ENCODE measurements at places on chromosomes 2 and 18.

- DNase-seq, result no peak
Measured at GRCh38 chr18:58455314-58456188, 173.3 kb downstream of the ALPK2 start.

GRCh38 chr18:54671291-54671881 lies 80.3 kb downstream of the DYNAP start:
- DNase-seq, result peak; percentile 55

GRCh38 chr2:153214337-153214736 lies 264.2 kb downstream of the RPRM start:
- no peak for DNase-seq

GRCh38 chr18:3069671-3070433 lies 56.9 kb upstream of the LPIN2 start:
- no peak for DNase-seq

GRCh38 chr2:76953733-76954347 lies 568.3 kb downstream of the LRRTM4 start:
- peak; percentile 83 for DNase-seq

DNA sequence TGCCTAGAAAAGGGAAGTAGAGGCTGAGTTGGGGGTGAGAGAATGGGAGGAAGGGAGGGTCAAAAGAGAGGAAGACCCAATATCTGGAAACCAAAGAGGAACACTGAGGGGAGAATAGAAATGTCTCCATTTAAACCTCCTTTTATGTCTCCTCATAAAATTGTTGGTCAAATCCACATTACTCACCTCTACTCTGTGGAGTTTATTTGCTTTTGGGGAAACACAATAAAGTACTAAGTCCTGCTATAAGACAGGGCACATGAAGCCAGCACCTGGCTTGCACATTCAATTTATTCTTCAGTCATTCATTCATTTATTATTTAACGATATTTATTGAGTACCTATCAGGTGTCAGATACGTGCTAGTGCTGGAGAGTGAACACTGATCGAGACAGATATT lies 60.3 kb upstream of the NFE2L2 start:
- DNase-seq, result no peak

GRCh38 chr18:22710673-22711191 lies 222.4 kb upstream of the RBBP8 start:
- DNase-seq, result no peak

DNA sequence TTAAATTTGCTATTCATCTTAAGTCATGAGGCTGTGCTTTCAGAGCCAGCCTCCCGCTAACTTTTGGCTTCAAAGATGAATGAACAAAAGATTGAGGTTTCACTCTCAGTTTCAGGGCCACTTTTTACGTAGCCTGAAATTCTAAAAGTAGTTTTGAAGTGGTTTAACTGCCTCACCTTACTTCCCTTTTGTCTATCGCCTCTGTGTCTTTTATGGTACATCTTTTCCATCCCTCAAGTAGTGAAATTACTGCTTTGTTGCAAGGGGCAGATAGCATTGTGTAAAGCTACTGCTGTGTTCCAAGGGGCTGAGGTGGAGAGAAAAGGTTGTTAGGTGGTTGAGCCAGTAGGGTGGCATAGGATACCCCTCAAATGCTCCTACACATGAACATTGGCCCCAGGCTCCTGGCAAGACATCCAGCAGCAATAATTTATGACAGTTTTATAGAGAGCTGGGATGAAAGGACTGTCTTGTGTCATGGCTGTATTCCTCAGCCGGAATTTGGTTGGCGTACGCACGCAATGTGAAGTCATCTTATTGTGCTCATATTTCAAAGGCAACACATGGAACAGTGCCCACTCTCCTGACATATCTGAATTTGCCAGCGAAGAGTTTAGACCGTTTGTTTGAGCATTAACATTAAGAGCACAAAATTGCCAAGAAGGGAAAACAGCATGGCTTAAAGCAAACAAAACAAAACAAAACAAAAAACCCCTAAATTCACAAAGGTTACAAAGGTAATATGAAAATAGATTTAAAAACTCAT lies 32.2 kb downstream of the QPCT start:
- no peak for DNase-seq

GRCh38 chr2:207616185-207616584 lies 9.0 kb downstream of the METTL21A start:
- no peak for DNase-seq

- DNase-seq, result no peak
Measured at GRCh38 chr2:128682729-128683284, 364.1 kb upstream of the HS6ST1 start.

- no peak for DNase-seq
Measured at GRCh38 chr2:239433777-239434403, 33.1 kb upstream of the HDAC4 start.

DNA sequence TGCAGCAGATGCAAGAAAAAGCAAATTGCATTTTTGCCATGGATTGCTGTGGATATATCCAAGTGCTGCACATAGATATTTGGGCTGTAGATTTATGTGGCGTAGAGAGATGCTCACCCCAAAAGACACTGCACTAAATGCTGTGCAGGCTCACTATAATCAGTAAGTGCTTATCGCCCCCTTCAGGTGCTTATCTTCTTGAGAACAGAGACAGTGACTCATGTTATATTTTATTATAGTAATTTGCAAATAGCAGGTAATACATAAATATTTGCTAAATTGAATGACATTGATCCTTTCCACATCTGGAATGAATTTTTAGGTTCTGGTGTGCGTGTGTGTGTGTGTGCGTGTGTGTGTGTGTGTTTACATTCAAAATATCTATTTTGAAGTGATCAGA lies 36.8 kb upstream of the PLEKHM3 start:
- DNase-seq, result peak; percentile 28

DNA sequence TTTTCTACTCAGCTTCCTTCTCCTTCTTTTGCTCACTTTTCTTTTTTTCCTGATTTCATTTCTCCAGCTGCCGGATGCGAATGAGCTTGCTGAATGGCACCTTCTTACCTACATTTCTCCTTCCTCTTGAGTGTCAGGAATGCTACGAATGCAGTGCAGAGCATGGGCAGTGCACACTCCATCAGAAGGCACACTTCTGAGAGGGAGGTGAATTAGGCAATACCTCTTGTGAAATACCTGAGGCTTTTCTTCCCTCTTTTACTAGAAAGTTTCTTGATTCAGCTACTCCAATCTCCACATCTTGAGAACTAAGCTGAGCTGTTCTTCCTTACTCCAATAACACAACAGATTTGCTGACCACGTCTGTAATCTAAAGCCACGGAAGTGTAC lies 51.1 kb downstream of the PLEKHM3 start:
- DNase-seq, result no peak

- DNase-seq, result no peak
Measured at GRCh38 chr2:235930701-235931100, 237.5 kb downstream of the GBX2 start.

DNA sequence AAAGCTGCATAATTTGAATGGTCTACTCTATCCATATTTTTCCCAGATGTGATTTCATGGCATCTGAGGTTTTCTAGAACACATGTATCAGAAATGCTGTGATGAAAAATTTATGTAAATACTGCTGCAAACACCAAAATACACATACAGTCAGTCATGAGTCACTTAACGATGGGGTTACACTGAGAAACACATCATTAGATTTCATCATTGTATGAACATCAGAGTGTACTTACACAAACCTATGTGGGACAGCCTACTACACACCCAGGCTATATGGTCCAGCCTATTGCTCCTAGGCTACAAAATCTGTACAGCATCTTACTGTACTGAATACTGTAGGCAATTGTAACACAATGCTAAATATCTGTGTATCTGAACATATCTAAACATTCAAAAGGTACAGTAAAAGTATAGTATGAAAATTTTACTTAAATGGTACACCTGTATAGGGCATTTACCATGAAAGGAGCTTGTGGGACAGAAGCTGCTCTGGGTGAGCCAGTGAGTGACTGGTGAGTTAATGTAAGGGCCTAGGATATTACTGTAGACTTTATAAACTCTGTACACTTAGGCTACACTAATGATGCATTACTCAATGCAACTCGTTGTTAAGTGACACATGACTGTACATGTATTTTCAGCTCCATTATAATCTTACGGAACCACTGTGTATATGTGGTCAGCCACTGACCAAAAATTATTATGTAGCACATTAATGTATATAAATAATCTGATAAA lies 33.5 kb downstream of the PNO1 start:
- DNase-seq, result no peak

- DNase-seq, result no peak
Measured at GRCh38 chr18:61639886-61640285, 252.9 kb downstream of the RNF152 start.

- no peak for DNase-seq
Measured at GRCh38 chr18:61820882-61821281, 71.9 kb downstream of the RNF152 start.

DNA sequence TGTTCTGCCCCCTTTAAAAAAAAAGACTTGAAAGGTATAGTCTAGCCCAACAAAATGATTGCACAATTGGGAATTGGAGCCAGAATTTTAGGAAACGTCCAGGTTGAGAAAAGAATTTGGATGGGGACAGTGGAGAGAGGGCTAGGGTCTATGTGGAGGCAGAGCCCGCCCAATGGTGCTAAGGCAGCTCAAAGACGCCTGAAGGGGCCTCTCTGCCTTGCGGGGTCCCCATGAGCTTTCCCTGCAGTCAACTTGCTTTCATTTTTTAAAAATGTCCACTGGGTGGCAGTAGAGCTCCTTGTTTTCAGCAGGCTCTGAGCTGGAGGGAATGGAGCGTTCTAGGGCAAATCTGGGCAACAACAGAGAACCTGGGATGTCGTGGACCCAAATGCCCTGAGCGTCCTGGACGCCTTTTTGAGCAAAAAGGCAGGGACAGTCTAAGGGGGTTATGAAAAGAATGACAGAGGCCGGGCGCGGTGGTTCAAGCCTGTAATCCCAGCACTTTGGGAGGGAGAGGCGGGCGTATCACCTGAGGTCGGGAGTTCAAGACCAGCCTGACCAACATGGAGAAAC lies 40.2 kb upstream of the ITM2C start:
- peak; percentile 89 for DNase-seq

DNA sequence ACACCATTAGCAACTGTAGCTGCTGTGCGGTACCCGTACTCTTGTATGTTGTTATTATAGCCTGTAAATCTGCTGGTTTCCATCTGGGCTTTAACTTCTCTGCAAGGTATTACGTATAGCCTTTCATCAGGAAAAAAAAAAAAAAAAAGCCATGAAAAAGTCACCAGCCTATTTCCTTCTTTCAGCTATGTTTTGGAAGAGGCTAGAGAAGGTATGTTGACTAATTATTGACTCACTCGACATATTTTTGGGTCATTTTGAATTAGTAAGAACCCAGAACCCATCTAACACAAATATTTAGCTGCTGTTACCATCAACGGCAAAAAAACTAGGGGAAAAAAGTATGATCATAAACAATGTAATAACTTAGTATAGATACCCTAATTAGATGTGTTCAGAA lies 1395.6 kb downstream of the SUCLG1 start:
- DNase-seq, result no peak

GRCh38 chr2:520663-521340 lies 156.4 kb downstream of the TMEM18 start:
- DNase-seq, result no peak

DNA sequence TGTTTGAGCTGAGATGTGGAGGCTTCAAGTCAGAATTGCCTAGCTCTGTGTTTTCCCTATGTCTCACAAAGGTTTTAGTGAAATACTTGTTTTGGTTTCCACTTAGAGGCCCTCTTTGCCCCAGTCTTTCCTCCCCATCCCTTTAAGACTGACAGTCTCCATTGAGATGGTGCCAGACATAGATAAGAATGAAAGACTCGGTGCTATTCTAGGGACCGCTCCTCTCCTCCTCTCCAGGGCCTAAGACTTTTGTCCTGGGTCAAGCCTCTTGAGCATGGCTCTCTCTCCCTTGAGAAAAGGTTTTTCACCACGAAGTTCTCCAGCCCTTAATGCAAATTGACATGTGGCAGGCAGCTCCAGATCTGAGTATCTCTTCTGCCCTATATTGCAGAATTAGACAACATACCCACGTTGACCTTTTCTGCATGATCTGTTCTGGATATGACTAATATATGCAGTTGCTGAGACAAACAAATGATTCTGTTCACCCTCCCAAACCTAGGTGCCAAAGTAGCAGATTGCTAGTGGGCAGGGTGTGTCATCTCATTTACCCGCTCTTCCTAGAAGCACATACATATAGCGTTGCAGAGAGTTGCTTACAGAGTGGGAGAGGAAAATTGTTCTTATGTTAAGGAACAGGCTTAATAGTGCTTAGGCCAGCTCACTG lies 47.5 kb upstream of the ACSL3 start:
- no peak for DNase-seq

DNA sequence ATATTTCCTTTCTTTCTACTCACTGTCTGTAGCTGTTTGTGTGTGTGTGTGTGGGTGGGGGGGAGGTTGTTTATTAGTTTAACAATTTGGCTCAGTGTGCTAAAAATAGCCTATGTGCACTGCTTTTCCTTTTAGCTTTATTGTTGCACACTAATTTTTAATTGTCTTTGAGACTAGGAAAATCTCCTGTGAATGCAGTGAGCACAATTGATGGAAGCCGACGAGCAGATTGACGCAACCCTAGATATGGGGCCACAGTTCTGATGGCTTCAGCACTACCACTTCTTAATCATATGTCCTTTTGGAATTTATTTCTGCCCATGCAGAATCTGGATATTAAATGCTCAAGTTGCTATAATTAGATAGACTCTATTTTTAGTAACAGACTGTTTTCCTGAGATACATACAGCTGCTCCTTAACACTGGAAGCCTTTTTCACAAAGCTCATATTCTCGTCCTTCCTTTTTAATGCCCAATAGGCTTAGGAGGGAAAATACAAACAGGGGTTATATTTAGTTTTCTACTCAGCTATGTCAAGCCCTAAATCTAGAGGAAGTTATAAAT lies 109.1 kb downstream of the IRS1 start:
- no peak for DNase-seq

GRCh38 chr2:101583861-101584260 lies 108.9 kb upstream of the RFX8 start:
- no peak for DNase-seq

DNA sequence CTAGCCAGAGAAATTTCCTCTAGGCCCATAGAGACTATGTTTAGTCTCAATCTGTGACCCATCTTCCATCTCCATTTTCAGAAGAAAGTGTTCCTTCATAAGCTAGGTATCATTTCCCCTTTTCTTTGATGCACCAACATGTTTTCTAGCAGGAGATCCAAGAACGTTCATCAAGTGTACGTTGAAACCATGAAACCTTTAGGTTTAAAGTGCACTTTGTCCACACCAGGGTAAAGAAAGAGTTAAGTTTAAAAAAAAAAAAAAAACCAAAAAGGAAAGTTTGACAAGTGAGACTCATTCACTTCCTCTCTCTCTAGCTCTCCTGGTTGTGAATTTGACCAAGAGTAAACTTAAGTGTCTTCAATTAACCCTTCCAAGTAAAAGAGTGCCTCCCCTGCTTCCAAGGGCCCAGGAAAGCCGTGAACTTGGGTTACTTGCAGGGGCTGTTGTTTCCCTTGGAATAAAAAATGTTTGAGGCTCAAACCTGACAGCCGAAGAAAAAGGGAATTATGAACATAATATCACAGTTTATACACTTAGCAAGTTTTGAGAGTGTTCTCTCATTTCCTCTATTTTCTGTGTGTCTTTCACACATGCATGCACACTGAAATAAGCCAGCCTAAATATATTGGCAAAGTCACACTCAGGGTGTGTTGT lies 56.7 kb downstream of the LBH start:
- no peak for DNase-seq

GRCh38 chr2:111028720-111029119 lies 92.0 kb upstream of the BCL2L11 start:
- no peak for DNase-seq

- no peak for DNase-seq
Measured at GRCh38 chr2:229191413-229191812, 79.7 kb downstream of the PID1 start.

- peak; percentile 93 for DNase-seq
Measured at GRCh38 chr2:38581193-38582147, 21.3 kb downstream of the HNRNPLL start.

- no peak for DNase-seq
Measured at GRCh38 chr2:19748073-19748375, 153.8 kb downstream of the TTC32 start.
